ENCODE measurements at places on chromosomes 16 and 17.

DNA sequence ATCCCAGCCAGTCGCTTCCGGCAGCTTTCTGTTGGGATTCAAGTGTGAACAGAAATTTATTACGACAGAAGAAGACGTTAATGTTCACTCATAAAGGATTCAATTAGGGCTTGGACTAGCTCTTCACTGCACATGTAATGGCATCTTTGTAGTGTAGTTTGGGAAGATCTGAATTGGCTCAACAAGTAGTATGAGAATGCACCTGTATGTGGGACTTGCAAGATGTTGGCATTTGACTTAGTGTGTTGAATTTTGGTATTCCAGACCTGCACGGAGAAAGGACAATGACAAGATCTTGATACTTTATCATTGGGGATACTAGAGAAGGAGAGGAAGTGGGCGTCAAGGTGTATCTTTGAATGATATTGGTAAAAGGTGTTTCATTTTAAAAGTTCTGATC, 1.2 kb downstream of the PSMD11 start:
- no peak for DNase-seq

DNA sequence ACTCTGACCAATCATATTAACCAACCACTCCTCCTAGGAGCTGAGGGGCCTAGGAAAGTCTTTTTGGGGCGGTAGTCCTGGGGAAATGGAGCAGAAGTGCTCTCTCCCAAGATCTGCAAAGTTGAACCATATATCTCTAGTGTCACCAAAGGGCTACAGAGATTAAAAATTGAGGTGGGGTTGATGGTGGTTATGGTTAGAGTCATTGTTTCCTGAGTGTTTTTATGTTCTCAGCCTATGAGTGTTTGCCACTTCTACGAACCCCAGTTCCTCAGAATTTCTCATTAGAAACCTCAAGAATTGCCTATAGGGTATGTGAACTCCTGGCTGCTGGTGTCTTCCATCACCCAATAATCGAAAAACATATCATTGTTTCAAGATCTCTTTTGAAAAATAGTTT, 217.8 kb downstream of the CDRT15L2 start:
- DNase-seq, result no peak

- no peak for DNase-seq
These were observed 24.5 kb upstream of the GPRC5C start for GRCh38 chr17:74407384-74407783.

DNA sequence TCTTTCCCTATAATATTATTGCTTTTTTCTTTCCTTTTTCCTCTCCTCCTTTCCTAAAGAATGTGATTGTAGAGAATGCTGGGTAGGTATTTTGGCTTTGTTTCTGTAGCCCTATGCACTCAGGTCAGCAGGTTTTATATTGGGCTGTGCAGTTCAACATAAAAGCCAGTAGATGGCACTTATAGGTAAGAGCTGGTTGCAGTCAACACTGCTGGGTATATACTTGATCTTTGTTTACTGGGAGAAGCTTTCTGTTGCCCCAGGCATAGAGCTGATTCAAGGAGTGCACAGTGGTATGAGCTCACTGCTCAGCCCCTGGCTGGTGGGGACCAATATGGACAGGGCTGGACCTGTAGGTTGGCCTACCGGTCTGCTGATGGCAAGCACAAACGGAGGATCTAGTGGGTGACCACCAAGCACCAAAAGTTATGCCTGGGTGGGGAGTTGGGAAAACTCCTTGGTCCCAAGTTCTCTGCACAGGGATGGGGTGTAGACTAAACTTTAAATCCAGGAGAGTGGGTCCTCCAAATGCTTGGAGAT, 378.9 kb downstream of the PMP22 start:
- DNase-seq, result no peak

GRCh38 chr17:75876938-75877751, 1.2 kb downstream of the TRIM47 start:
- DNase-seq, result no peak

- no peak for DNase-seq
These were observed 91.7 kb upstream of the CACNG3 start for GRCh38 chr16:24164416-24164815.

DNA sequence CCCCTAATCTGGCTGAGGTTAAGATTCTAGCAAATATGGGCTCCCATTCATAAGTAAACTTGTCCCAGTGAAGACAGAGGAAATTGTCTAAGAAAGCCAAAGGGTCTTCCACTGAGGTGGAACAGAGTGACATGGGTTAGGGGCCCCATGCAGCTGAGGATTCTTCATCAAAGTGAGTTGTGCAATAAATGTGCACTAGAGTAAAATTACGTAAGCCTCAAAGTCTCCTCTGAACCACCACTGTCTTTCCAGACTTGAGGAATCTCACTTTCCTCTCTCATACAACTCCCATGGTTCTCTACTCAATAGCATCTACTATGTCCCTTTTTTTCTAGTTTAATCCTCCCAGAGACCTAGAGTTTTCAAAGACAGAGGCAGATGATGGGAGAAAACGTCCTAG, 132.4 kb downstream of the CA10 start:
- no peak for DNase-seq

GRCh38 chr16:10121491-10121890, 60.7 kb downstream of the GRIN2A start:
- no peak for DNase-seq

All from stimulated activated CD8-positive, alpha-beta memory T cell treated with anti-CD3 and anti-CD28 coated beads, Interleukin-4, amount 100 ng/mL, for 1 hour (primary cell).